EL (cell line): ENCODE measurements at places on chromosomes 6 and 20.

DNA sequence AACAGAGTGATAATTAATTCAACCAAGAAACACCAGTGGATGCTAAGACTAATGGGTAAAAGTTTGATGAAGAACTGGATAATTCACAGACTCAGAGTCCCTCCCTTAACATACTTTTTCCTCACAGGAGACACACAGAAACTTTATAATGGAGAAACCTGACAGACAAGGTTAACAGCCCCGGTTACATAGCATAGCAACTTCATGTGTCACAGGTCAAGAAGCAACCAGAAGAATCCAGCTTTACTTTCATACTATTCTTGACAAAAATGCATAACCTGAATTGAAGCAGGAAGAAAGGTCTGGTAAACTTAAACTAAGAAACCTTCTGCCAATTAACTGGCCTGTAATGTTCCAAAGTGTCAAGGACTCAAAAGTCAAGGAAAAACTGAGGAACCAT lies 375.9 kb downstream of the RNF144B start:
- DNase-seq: no peak

GRCh38 chr6:1609648-1610496 lies at the start of gene FOXC1:
TSS of gene FOXC1 (plus strand) at chr6:1609915. CDS start at chr6:1610446, 531 bp downstream.
- peak; percentile 95 for DNase-seq

- DNase-seq: no peak
Observed at GRCh38 chr6:105896052-105896820, 189.9 kb upstream of the PRDM1 start.

DNA sequence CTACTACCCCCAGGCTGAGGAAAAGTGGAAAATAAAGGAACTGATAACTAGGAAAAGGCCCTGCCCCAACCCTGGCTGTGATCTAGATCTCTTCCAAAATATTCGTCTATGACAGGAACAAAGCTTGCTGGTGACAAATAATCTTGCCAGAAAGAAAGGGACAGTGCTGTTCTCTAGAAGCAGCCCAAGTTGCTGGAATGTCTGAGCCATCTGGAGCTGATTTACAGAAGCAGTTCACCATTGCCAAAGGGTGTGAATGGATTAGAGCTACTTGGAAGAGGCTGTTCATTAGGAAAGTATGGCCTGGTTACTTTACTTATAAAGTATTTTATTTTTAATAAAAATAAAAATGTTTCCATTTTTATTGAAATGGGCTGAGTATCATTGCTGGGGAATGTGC lies 146.3 kb downstream of the EPM2A start:
- no peak for DNase-seq

GRCh38 chr6:24686946-24687345 lies 20.1 kb downstream of the ACOT13 start:
- no peak for DNase-seq

- no peak for DNase-seq
Observed at GRCh38 chr20:56927127-56927526, 298.0 kb downstream of the TFAP2C start.

DNA sequence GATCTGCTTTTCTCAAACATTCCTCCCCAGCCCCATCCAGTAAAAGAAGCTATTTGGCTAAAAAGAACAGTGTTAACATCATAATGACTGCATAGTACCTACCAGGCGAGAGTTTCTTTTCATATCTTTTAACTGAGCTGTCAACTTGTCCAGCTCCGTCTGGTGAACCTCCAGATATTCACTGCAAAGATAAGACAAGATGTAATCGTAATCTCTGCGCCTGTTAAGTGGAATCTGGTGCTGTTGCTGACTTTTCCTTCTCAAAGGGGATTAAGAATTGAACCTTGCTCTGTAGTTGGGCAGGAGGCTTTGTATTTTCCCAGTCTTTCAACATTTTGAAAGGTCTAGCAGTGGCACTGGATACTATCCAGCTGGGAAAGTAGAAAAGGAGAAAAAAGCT lies 63.0 kb downstream of the RIPOR2 start:
- DNase-seq: no peak

GRCh38 chr20:25465243-25466135 lies 58.0 kb downstream of the GINS1 start:
- no peak for DNase-seq

DNA sequence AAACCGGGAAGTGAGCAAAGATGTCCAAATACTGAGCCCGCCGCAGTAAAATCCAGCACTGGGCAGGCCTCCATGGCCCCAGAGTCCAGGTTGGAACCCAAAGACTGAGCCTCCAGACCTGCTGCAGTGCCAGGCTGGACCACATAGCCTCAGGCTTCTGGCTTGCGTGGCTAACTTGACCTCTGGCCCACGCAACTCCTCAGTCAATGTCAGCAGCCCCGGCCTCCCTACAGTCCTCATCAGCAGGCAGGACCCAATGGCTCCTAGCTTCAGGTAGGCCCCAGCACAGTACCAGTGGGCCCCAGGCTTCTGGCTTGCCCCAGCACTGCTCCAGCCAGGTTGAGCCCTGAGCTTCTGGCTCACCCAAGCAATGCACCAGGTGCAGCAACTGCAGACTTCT lies 245.1 kb upstream of the AFDN start:
- no peak for DNase-seq

DNA sequence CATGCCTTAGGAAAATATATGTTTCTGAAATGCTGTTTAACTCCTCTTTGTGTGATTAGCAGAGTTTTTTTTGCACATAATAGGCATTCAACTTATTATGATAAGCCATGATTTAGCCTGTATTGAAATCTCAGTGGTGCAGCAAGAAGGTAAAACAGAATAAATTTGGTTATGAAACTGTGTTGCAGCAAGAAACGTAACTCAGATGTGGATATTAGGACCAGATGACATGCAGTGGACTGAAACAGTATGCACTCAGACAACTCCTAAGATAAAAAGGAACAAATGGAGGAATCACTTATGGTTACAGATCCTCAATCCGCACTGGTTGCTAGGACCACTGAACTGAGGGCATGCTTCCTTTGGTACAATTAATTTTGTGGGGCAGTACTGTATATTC lies 254.2 kb upstream of the HSF2 start:
- no peak for DNase-seq

GRCh38 chr6:1952740-1953360 lies 292.6 kb downstream of the GMDS start:
- DNase-seq: peak; percentile 97

DNA sequence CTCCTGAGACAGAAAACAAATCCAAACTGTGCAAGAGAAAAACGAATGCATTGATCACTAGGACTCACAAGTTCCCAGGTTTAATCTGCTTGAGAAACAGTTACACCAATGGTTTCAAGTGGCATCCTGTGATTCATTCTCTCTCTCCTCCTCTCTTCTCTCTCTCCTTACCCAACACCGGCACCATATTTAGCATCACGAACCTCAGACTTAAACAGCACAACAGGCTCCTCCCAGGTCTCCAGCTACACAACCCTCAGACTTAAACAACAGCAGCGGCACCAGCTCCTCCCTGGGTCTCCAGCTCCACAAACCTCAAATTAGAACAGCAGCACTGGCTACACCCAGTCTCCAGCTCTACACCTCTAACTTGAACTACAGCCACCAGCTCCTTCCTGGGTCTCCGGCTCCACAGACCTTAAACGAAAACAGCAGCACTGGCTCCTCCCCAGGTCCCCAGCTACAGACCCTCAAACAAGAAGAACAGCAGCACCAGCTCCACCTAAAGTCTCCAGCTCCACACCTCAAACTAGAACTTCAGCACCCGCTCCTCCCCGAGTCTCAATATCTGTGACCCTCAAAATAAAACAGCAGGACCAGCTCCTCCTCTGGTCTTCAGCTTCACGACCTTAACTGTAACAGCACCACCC lies 355.9 kb downstream of the PREX1 start:
- DNase-seq: no peak

DNA sequence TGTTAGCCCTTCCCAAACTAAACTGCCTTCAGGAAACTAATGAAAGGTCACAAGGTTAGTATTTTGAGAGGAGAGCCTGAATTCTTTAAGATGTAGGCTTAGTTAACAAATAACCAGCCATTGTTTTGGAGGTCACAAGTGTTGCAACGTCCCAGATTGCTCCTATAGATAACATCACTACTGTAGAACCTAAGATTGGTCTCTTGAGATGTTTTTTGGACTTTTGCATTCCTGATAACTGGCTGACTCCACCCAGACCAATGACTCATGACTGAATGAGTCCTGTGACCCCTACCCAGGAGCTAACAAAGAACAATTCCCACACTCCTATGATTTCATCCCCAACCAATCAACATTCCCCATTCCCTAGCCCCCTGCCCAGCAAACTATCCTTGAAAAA lies 178.8 kb downstream of the SCP2D1 start:
- no peak for DNase-seq

GRCh38 chr6:162825597-162825996 lies 97.8 kb downstream of the PACRG start:
- DNase-seq: no peak

DNA sequence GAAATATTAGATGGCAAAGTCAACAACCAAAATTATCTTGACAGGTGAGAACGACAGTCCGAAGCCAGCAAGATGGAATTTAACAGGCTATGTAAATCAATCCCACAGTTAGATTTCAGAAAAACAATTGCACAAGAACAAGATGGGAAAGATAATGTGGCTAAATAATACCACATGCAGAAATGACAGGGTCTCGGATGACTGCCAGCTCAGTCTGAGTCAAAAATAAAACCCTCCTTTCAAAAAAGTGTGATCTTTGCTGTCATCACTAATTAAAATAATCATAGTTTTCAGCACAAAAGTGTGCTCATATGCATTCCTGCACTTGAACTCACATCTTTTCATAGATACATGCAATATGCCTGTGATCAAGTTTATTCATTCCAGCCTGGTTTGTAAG lies 25.9 kb downstream of the FOXQ1 start:
- peak; percentile 45 for DNase-seq

DNA sequence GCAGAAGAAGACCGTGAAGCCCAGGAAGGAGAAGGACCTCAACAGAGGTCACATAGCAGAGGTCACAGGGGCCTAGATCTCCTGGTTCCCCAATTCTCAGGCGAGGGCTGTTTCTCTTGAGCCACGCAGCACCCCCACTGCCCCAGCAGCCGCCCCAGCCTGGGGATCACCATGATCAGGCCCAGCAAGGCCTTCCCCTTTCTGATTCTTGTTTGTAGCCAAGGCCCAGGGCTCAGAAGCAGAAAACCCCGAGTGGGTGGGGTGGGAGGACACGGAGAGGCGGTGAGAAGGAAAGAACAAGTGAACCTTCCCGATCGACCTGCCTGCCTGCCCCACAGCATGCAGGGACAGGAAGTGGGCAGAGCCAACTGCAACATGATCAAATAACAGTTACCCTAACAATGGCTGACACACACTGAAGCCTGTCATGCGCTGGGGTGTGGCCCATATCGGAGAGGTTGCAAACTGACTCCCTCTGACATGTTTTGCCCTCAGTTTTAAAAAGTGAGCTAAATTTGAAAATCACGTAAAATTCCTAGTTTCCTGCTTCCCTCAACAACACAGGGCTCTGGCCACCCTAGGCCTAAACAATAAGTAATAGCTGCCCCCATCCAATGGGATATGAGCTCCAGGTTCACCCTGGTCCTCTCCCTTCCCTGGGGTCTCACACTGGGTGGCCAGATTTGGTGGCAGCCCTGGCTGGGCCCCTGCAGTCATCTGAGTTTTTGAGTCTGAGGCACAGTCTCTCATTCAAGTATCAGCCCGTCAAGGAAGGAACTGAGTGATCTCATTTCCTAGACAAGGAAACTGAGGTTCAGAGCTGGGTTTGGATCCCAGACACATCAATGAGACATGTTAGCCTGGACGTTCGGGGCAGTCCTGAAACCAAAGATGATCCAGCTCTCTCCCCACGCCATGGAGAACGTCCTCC lies 6.5 kb downstream of the PEDS1 start:
- DNase-seq: no peak

DNA sequence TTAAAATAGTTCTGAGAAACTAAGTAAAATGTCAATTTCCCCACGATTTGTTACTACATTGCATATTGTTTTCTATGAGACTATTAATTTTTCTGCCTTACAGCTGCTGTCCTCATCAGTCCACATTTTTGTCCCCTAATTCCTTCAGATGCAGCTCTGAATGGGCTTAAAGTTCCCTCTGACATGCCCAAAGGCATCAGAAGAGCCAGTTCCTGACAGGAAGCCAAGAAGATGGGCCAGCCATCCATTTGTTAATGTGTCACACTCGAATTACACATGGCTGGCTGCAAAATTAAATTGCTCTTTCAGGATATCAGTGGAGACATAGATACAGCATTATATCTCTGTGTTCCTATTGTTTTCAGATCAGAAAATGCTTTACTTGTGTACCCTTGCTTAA lies 1223.0 kb downstream of the EPHA7 start:
- DNase-seq: no peak

GRCh38 chr6:56864171-56864616 lies 90.7 kb upstream of the BEND6 start:
- DNase-seq: peak; percentile 59

DNA sequence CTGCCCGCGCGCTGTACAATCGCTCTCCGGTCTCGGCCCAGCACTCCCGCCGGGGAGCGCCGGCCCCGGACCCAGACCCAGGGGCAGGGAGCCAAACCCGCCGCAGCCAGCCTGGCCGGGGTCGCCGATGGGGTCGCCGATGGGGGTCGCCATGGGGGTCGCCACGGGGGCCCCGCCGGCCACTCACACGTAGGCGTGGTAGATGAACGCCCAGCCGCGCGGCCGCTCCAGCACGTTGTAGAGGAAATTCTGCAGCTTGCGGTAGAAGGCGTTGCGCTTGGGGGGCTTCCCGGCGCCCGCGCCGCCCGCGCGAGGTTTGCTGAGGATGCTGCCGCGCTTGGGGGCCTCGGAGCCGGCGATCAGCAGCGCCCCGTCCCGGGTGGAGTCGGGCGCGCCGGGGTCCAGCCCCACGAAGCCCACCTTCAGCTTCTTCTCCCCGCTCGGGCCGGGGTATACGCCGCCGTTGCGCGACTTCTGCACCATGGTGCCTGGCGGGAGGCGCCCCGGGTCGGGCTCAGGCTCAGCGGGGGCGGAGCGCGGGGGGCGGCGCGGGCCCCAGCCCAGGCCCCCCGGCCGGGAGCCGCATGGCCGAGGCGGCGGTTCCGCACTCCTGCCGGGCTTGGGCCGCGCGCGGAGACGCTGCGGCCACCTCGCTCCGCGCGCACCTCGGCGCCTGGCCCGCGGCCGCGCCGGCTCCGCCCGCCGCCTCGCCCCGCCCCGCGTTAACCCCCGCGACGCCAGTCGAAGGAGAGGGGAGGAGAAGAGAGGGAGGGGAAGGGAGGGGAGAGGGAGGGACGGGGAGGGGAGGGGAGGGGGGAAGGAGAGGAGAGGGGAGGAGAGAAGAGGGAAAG lies at the start of gene KCNQ2:
Gene KCNQ2, minus strand, starts transcription at position 675 of the 851 bp plus-strand sequence. Its CDS starts 192 bp downstream, at position 483.
- no peak for DNase-seq

- peak; percentile 71 for DNase-seq
Observed at GRCh38 chr6:73732845-73733675, 37.1 kb downstream of the CD109 start.

GRCh38 chr6:48057601-48058000 lies 53.4 kb downstream of the PTCHD4 start:
- DNase-seq: no peak
